ENCODE measurements at places on chromosomes 3 and 15.

DNA sequence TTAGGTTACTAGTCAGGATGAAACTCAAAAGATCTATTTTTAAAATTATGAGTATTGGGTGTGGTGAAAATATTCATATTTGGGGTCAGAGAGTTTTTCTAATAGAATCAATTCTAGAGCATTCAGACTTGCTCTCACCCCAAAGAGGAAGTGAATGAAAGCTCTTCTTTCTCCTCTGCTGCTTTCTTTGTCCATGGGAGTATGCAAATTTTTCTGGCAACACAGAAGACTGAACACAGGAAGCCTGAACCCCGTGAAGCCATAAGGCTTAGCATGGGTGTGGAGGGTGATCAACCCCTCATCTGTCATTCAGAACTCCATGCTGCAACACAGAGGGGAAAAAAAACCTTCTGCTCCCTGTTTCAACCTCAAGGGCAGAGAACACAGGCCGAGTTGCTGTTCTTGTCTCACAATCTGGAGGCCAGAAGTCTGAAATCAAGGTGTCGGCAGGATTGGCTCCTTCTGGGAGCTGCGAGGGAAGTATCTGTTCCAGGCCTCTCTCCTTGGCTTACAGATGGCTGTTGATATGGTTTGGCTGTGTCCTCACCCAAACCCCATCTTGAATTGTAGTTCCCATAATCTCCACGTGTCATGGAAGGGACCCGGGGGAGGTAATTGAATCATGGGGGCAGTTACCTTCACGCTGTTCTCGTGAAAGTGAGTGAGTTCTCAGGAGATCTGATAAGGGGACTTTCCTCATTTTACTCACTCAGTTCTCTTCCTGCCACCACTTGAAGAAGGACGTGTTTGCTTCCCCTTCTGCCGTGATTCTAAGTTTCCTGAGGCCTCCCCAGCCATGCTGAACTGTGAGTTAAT lies 33.7 kb upstream of the CD47 start:
- DNase-seq: peak; percentile 54

DNA sequence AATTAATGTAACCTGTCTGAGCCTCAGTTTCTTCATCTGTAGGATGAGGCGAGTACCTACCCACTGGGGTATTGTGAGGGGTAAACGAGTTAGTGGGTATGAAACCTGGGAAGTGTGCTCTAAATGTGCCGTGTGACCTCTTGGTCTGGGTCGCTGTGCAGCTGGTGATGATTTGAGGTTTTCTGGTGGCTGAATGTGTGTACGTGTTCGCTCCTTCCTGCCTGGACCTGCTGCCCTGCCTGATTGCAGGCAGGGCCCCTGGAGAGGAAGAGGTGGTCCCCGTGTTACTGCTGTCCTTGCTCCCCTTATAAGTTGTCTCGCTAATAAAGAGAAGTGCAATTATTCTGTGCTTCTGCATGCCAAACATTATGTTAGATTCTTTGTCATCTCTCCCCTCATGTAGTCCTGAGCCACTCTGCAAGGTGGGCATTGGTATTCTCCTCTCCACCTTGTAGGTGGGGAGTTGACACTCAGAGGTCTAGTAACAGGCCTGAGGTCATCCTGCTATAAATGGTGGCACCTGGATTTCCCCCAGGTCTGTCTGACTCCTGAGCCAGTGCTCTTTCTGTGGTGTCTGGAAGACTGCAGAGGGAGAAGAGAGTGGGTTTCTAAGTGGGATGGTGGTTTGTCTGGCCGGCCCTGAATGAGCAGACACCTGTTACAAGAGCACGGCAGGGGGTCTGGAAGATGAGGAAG lies 15.7 kb downstream of the PDIA5 start:
- DNase-seq: no peak

DNA sequence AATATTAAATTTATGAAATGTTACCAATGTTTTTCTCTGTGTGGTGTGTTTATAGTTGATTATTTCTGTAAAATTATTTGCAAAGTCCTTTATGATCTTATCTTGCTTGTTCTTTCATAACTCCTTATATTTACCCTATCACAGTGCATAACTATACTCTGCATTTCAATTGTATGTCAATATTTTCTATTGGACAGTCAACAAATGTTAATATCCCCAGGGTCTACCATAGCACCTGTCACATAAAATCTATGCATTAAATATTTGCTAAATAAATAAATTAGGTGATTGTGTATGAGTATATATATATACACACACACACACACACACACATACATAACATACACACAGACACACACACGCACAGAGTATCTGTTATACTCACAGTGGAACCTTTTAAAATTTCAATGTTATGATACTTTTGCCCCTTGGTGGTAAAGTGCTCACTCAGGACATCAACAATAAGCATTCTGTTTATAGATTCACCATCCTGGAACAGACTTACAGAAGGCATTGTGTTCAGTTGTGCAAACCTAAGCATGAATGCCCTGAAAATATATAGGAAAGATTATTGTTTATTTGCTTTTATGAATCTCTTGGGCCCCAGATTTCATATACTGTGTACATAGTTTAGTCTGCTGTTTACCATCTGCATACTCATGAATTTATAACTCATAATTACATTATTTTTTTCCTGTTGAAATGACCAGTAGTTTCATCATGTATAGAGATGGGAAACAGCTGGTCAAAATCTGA lies 443.7 kb downstream of the EPHA6 start:
- no peak for DNase-seq

- DNase-seq: no peak
Observed at GRCh38 chr15:62287066-62287857, 122.2 kb upstream of the C2CD4B start.

- peak; percentile 39 for DNase-seq
Observed at GRCh38 chr15:66940368-66940767, 125.0 kb upstream of the SMAD3 start.

- DNase-seq: no peak
Observed at GRCh38 chr3:10471054-10471688, 34.2 kb downstream of the ATP2B2 start.

Data from GM18507 (cell line).